Fibroblast of gingiva (primary cell): ENCODE measurements at places on chromosomes 6 and 20.
A peak's percentile ranks its signal among the peaks of the same experiment; 100 is the strongest.

GRCh38 chr6:138455746-138456400, 43.4 kb downstream of the NHSL1 start:
- DNase-seq, result peak; percentile 10

GRCh38 chr20:43538878-43539700, 19.7 kb upstream of the SGK2 start:
- no peak for DNase-seq

DNA sequence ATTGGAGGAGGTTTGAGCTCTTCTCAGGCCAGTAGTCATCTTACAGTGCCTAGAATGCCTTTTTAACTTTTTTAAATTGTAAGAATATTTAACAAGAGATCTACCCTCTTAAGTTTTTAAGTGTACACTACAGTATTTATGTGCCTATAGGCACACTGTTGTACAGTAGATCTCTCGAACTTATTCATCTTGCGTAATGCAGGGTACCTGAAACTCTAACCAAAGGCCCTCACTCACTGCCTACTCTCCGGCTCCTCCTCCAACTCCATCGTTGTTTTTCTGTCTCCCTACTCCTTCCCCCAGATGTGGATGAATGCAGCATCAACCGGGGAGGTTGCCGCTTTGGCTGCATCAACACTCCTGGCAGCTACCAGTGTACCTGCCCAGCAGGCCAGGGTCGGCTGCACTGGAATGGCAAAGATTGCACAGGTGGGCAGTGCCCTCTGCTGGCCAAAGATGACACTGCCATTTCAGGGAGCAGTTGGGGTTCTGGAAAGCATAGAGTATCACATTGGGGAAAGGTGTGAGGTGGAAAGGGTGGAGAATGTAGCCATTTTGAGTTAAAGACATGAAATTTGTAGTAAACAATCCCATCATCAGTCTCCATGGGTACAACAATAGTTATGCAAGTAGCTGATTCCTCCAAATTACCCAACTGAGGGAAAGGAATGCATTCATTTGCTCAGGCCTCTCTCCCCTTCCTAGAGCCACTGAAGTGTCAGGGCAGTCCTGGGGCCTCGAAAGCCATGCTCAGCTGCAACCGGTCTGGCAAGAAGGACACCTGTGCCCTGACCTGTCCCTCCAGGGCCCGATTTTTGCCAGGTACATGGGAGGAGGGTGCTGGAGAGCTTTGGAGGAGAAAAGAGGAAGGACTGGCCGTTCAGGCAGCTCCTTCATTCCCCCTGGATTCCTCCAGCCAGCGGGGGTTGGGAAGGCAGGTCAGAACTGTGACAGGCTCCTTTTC, 18.4 kb upstream of the ZNF76 start:
- DNase-seq, result peak; percentile 36

- no peak for DNase-seq
Observed at GRCh38 chr6:134701301-134701700, 248.6 kb downstream of the ALDH8A1 start.

GRCh38 chr6:69795469-69796072, 1.2 kb downstream of the LMBRD1 start:
- no peak for DNase-seq

- no peak for DNase-seq
Observed at GRCh38 chr6:25699649-25700048, 47.6 kb downstream of the SCGN start.

DNA sequence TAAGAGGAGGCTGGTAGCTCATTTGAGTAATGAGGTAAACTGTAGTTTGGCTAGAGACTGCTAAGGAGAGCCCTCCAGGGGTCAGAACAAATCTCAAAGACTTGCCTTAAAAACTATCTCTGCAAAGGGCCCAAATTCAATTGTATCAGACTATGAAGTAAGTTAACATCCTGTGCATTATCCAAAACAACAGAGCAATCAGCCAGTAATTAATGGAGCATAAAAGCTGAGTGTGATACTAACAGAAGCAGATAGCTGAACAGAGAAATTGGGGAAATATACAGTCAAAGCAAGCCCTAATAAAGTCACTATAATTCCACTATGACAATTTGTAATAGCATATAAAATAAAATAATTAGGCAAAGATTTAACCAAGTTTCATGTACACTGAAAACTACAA, 45.8 kb upstream of the TNFRSF21 start:
- no peak for DNase-seq

GRCh38 chr6:169932491-169932890, 181.1 kb downstream of the ERMARD start:
- no peak for DNase-seq

DNA sequence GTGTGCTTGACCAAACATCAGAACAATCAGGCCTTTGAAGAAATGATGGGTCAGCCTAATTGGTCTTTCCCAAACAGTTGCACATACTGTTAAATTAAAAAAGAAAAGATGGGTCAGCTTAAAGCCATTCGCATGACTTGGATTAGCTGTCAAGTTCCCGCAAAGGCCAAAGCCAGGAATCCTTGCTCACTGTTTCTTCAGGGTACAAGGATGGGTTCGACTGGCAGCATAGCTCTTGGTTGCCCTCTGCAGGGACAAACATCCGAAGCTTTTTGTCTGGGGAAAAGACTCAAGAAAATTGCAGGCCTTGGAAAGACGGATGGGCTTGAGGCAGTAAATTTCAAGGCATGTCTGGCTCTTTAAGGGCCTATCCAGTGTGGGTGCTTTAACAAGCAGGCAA, 168.0 kb downstream of the HDGFL1 start:
- peak; percentile 50 for DNase-seq

GRCh38 chr6:98498866-98499265, 335.5 kb upstream of the POU3F2 start:
- no peak for DNase-seq

GRCh38 chr20:58667975-58668374, 16.9 kb downstream of the STX16 start:
- DNase-seq, result no peak

- DNase-seq, result no peak
Observed at GRCh38 chr20:57808264-57809070, 98.7 kb upstream of the PMEPA1 start.
